HCT116 (cell line): ENCODE measurements at places on chromosomes 1 and 21.

- DNase-seq, result no peak
Measured at GRCh38 chr1:75612976-75613375, 2.1 kb upstream of the SLC44A5 start.

- peak; percentile 75 for DNase-seq
Measured at GRCh38 chr1:203326830-203327683, 21.7 kb downstream of the BTG2 start.

GRCh38 chr1:77406661-77407060, 124.8 kb downstream of the AK5 start:
- no peak for DNase-seq

DNA sequence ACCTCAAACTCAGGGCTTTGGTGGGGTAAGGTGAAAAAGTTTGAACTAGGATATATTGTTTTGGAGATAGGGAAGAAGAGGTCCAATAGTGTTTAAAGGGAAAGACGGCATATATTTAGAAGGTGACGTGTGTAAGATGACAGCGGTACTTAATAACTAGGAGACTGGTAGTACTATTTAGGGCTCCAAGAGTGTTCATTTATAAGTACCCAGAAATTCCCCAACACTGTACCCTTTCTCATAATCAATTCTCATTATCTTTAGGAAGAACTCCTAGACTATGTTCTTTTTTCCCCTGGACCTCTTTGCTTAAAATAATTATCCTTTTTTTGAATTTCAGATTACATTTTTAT, 1.5 kb downstream of the LYPLAL1 start:
- no peak for DNase-seq

DNA sequence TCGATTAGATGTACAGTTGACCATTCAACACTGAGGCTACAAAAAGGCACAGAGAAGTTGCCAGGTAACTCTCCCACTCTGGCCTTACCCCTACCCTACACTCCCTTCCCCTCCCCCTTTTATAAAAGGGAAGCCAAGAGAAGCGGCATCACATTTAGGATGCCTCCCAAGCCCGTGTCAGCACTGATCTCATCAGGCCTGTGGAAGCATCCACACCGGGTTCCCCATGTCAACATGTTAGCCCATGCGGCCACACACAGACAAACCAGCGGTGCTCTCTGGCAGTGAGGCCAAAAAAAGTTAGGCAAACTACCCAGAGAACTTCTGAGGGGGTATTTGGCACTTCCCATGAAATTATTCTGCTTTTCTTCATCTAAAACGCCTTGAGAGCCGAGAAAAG, 29.9 kb downstream of the BCAR3 start:
- DNase-seq, result no peak

GRCh38 chr1:205449254-205449749, 6.5 kb downstream of the BLACAT1 start:
- no peak for DNase-seq

DNA sequence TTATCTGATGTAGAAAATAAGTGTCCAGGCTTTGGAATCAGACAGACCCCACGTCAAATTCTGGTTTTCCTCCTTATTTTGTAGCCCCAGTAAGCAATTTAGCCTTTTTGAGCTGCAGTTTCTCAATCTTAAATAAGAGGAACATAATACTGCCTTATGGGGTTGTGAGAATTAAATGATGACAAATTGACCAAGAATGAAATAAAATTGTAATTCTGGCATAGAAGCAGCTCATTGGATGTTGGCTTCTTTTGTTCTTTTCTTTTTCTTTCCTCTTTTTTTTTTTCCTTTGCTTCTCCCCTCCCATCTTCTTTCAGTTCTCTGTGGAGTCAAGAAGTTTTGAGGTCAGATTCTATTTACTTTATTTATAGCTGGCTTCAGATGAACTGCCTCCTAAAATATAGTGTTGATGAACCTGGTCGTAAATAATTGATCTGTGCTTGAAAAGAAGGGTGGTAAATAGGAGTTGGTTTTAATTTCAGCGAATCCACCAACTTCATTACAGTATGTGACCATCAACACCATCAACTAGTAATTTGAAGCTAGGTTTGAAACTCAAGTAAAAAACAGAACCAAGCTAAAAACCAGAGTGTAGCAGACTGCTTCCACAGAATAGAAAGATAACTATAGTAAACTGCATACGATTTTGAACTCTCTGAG, 81.1 kb downstream of the CACHD1 start:
- no peak for DNase-seq

- DNase-seq, result no peak
Measured at GRCh38 chr21:39696618-39697017, 48.4 kb upstream of the IGSF5 start.

- DNase-seq, result no peak
Measured at GRCh38 chr1:67552336-67552759, 122.1 kb upstream of the SERBP1 start.

DNA sequence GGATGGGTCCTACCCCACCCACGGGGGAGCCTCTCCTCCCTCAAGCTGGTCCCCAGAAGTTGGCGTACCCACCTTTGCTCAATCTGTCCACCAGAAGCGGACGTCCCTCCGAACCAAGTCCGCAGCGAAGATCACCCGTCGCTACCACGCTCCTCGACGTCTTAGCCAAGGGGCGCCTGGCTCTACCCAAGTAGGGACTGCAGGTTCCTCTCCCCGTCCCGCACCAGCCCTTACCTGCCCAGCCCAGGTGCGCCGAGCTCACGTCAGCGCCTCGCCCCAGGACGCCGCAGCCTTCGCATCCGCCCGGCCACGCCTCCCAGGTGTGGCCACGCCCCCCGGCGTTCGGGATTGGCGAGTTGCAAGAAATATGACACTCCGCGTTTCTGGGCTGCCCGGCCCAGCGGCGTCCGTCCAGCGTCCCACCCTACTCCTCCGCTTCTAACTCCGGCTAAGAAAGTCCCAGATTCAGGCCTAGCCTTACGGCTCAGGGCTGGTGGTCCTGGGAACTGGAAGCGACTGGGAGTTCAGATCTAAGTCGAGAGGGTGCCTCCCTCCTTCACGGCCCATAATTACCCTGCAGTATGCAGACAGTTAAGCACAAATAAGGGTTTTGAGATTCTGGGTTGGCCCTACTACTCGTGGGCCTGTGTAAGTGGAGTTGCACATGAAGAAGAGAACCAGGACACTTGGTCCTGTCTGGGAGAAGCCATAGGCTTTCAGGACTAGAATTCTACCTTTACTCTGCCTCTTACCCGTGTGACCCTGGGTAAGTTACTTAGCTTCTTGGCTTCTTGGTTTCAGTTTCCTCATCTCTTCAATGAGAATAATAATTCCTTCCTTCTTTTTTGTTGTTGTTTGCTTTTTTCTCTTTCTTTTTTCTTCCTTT, at the start of gene IRF6:
TSS of gene IRF6 (minus strand) at position 268 of the 886 bp plus-strand sequence. CDS start 4,729 bp downstream, outside the sequence.
- peak; percentile 88 for DNase-seq

- DNase-seq, result no peak
Measured at GRCh38 chr1:245776694-245777332, 622.0 kb downstream of the KIF26B start.

- DNase-seq, result no peak
Measured at GRCh38 chr1:30881319-30882181, 27.0 kb downstream of the SDC3 start.

- DNase-seq, result no peak
Measured at GRCh38 chr1:6743189-6744101, 41.8 kb upstream of the CAMTA1 start.

DNA sequence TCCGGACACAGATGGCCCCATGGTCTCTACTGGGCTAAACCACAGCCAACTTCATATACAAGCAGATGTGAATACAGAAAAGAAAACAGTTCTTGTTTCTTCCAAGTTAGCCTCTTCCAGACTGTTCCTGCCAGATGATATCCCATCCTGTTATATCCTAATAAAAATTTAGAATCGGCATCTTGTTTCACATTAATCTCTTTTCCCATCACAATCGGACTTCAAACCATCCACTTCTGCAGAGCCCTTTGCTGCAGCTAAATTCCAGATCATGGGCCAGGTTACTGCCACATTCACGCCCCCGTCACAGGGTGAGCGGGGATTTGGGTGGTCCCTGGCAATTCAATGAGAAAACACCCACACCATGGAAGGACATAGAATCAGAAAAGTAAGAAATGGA, 57.2 kb downstream of the NPHP4 start:
- DNase-seq, result no peak

GRCh38 chr1:179126338-179127060, 44.6 kb downstream of the TOR3A start:
- no peak for DNase-seq

- peak; percentile 67 for DNase-seq
Measured at GRCh38 chr1:37865348-37866120, 6.1 kb upstream of the MTF1 start.

GRCh38 chr21:33858667-33859372, 56.8 kb downstream of the ATP5PO start:
- DNase-seq, result no peak

DNA sequence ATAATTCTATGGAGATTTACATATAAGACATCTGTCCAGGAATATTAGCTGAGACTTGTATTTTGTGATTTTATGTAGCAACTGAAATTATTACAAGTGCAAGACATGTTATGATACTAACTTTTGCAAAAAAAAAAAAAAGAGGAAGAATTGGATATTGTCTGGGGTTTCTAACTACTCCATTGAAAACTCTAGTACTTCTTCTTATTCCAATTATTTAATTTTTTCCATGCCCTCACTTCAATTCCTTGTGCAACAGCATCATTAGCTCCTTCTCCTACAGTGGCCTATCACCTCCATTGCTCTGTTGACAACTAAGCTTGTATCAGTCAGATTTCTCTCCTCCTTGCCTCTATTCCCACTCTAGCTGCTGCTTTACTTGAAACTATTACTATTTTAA, 126.6 kb downstream of the PTPRC start:
- DNase-seq, result no peak

DNA sequence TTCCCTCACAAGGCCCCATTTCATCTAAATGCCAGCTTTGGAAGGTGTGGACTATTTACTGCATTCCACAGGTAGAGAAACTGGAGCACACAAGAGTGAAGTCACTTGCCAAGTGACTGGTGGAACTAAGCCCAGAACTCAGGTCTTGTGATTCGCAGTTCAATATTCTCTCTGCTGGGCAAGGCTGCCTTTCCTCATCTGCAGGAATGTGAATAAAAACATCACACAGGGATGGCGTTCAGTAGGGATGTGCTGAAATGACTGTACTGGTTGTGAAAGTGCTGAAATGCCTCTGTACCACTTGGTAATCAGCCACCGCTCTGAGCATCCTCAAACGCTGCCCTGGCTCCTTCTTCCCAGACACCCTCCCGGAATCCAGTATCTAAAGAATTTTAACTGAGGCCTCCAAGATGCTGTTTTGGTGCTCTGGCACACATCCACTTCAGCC, 145.6 kb downstream of the HIVEP3 start:
- no peak for DNase-seq

GRCh38 chr21:40143822-40144525, 276.7 kb downstream of the PCP4 start:
- DNase-seq, result peak; percentile 6

DNA sequence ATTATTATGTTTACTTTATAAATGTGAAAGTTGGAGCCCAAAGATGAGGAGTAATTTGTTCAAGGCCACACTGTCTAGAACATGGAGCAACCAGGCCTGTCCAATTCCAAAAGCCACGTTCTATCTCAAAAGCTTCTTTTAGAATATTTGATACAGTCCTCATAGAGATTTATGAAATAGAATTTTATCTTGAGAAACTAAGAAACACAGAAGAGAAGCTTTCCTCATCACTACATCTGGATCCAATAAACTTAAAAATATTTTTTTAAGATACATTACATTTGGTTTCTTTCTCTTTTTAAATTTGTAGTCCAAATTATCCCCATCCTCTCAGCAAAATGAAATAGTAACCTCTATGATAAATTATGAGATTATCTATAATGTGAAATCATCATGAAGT, 58.9 kb downstream of the DDAH1 start:
- no peak for DNase-seq
